ENCODE measurements at places on chromosomes 3 and 15.

DNA sequence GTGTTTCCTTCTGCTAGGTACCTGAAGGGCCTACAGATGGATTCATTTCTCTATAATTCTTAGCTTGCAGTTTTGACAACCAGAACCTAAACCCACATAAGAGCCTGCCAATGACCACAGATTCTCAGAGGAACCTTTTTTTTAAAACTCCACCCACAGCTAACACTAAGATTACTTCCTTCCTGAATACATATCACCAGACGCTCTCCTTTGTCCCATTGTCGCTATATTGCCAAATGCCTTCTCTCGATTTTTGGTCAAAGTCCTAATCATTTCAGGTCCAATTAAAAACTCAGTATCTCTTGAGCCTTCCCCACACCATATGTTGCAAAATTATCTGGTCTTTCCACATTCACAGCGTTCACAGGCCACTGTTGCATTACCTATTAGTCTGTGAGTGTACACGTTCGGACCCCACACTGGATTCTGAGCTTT lies 12.4 kb downstream of the ZNF710 start:
- DNase-seq = no peak

- DNase-seq = no peak
Observed at GRCh38 chr15:76321602-76322001, 10.3 kb upstream of the ETFA start.

- no peak for DNase-seq
Observed at GRCh38 chr3:177603148-177603603, 405.9 kb upstream of the TBL1XR1 start.

- peak; percentile 44 for DNase-seq
Observed at GRCh38 chr15:42547918-42548248, 710 bp downstream of the LRRC57 start.

DNA sequence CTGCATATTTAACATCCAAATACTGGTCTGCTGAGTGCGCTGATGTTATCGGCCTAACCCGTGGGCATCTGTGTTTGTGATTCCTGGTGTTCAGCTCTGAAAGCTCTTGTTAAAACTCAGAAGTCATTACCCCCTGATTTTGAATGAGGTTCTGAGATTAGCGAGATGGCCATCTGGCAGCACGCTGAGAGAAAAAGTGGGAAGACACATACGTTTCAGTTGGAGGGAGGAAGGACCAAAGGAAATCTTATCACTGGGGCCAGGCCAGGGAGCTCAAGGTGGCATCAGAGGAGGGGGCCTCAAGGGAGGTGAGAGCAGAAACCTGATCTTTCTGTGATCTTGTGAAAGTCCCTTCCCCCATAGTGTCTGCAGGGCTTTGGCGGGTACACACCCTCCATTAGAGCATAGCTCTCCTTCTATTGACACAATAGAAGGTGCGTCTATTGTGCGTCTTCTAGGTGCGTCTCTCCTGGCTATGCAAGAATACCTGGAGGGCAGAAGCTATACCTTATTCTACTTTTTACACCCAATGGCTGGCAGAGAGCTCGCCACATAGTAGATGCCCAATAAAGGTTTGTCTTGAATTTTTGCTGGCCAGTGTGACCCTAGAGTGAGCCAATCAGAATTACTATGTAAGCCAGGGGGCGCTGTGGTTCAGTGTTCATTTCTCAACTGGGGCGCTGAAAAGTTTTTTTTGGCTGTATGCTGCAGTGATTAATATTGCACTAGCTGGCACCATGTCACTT lies 182.4 kb downstream of the SHQ1 start:
- DNase-seq = peak; percentile 25

DNA sequence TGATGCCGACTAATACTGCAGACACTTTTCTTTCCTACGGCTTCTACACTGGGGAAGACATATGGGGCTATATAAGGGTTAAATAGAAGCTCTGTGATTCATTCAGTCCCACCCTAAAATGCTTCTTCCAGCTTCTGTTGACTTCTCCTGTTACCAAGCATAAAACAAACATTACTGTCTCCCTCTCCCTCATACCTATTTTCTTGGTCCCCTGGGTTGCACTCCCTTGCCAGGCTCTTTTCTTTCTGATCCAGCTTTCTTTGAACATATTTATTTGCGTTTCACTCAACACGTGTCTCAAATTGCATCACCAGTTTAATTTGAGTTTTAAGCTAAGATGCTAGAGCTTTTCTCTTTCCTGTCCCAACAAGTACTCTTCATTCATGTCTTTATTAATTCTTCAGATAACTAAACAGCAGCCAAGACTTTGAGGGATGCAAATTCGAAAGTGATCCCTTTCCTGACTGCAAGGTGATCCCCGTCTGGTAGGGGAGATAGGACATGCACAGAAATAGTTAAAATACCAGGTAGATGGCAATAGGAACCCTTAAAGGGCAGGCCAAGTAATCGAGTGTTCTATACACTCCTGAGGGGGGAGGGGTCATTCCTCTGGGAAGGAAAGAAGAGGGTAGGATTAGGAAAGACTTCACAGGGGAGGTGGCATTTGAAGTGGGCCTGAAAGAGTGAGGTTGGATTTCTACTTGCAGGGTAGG lies 198.6 kb upstream of the BCL6 start:
- DNase-seq = peak; percentile 85

DNA sequence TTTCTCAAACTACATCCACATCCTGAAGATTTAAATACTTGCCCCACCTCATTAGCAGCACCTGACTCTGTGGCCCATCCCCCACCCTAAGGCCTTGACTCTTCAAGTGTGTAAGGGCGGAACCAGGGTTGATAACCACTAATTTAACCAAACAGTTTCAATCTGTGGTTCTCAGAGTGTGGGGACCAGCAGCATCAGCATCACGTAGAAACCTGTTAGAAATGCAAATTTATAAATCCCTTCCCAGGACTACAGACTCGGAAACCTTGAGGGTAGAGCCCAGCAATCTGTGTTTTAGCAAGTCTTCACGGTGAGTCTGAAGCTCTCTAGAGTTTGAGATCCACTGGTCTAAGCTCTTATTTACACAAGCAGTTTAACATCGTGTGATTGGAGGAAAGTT lies 12.4 kb downstream of the GNB4 start:
- no peak for DNase-seq

GRCh38 chr3:2485027-2485375 lies 386.3 kb downstream of the CNTN4 start:
- no peak for DNase-seq

DNA sequence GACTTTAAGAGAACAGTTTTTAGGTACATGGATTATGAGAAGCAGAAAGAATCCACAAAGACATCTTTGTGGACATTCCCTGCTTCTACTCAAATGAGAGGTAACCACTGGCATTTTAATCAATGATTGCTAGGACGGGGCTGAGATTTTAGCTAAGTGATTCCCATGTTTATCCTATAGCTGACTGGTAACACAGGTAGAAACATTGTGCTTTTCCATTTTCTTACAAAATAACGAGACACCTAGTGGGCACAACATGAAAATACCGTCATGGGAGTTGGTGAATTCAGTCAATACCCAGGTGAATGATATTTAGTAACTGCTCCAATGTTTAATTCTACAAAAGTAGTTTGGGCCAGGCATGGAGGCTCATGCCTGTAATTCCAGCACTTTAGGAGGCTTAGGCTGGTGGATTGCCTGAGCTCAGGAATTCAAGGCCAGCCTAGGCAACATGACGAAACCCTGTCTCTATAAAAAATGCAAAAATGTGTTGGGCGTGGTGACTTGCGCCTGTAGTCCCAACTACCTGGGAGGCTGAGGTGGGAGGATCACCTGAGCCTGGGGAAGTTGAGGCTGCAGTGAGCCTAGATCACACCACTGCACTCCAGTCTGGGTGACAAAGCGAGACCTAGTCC lies 37.2 kb upstream of the DENND4A start:
- DNase-seq = peak; percentile 56

GRCh38 chr3:185983495-185984141 lies 45.8 kb upstream of the TRA2B start:
- peak; percentile 51 for DNase-seq

GRCh38 chr15:25401501-25401900 lies 37.3 kb downstream of the UBE3A start:
- DNase-seq = no peak

- DNase-seq = peak; percentile 44
Observed at GRCh38 chr3:138946663-138947494, at the start of the genes FOXL2 and FOXL2NB. TSS of gene FOXL2 (minus strand) at chr3:138947137. CDS start at chr3:138946722, 415 bp downstream. TSS of gene FOXL2NB (plus strand) at chr3:138947217. CDS start at chr3:138947365, 148 bp downstream.

DNA sequence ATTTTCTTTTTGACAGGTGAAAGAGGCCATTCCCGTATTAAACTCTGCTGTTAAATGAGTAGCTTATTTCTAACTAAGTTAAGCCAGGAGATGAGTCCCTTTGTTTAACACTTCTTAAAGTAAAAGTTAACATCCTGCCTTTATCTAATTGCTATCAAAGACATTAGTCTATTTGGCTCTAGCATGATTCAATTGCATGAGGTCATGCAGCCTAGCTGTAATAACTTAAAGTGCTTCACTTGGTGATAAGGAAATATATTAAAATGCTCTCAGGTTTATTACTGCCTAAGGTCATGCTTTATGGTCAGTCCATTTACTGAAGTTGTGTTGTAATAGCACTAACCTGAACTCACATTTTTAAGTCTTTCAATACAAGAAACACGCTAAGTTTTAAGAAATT lies 82.3 kb upstream of the MLF1 start:
- peak; percentile 17 for DNase-seq

GRCh38 chr3:78086150-78086549 lies 1046.3 kb downstream of the ROBO2 start:
- DNase-seq = peak; percentile 74

- no peak for DNase-seq
Observed at GRCh38 chr3:186700267-186700666, 16.9 kb upstream of the KNG1 start.

DNA sequence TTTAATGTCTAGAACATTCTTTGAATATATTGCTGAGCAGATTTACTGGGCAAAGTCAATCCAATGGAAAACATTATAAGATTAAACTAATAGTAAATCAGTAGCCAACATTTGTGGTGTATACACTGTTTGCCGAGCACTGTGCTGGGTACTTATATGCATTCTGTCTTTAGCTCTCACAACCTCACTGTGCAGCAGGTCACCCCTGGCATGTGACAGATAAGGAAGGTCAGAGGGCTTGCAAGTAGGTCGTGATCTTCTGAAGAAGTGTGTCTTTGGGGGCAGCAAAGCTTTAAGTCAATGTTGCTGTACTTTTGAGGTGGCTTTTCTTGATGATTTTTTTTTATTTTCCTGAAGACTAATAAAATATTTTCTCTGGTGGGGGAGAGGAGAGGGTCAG lies 62.2 kb downstream of the TCAIM start:
- no peak for DNase-seq

GRCh38 chr15:77037388-77038209 lies 33.3 kb downstream of the TSPAN3 start:
- DNase-seq = no peak

DNA sequence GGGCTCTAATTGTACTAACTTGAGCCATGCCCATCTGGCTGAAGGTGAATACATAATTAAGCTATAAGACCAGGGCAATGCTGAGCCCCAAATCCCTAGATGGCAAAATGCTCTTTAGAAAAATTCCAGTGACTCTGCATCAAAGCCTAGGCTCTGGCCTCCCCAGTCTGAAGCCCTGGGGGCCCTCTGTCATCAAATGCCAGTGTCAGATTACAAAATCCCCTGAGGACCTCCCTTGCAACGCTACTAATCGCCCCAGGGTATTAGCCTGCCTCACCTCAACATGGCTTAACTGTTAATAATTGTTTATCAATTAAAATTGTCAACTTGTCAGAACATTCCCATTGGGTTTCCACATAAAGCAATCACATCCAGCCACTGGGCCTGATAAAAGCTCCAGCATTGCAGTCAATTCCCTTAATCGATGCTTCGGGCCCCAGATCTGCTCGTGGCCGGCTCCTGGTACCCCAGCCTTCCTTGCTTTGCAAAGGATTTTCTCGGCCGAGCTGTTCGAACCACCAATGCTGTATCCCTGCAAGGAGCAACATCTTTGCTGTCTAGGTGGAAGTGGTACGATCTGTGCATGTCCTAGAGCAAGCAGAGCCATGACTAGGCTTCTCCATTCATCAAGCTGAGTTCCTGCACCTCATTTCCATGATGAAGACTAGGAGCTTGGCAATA lies 151.7 kb downstream of the MEGF11 start:
- DNase-seq = no peak

DNA sequence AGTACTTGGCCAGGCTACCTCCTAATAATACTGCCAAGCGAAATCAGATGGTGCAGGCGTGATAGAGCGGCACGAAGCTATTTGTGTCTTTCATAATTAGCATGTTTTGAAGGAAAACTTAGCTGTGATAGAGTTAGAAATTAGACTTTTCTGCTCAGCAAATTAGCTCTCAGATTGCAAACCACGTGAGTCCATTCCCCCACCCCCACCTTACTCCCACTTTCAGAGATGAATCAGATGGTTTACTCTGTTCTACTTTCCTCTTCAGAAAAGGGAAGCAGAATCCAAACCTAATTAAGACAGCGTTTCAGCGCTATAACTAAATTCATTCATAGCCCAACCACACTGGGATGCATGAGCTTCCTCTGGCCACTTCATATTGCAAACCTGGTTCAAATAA lies 214.6 kb downstream of the SLCO3A1 start:
- DNase-seq = no peak

DNA sequence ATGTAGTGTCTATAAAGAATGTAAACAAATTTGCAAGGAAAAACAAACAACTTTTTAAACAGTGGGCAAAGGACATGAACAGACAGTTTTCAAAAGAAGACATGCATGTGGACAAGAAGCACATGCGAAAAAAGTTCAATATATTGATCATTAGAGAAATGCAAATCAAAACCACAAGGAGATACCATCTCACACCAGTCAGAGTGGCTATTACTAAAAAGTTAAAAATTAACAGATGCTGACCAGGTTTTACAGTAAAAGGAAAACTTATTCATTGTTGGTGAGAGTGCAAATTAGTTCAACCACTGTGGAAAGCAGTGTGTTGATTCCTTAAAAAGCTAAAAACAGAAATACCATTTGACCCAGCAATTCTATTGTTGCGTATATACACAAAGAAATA lies 47.1 kb upstream of the LSAMP start:
- DNase-seq = no peak

GRCh38 chr3:144744473-144744872 lies 772.9 kb downstream of the DIPK2A start:
- no peak for DNase-seq

DNA sequence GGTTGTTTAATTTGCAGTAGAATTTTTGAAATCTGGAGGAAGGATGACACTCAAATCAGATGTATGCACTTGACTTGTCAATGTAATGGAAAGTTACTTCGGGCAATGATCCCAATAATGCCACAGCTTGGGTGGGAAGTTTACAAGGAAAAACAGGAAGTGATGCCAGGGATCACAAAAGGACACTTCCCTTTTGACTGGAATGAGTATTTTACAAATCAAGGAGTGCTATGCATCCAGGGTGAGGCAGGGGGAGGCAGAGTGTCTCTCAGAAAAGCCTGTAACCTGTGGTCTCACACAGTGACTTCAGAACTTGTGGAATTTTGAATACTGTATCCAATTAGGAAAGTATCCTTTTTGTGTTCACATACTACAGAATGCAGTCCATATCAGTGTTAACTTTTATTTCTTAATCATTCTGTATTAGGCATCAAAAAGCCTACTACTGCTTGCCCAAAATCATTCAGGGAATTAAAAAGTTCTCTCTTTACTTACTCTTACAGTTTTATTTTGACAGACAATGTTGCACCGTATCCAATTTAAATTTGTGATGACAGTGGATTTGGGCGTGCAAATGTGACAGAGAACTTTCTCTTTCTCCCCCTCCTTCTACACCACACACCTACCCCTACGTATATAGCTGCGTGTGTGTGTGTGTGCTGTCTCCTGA lies 445.1 kb downstream of the MECOM start:
- peak; percentile 63 for DNase-seq

All from bronchial epithelial cell (primary cell).